ENCODE measurements at places on chromosomes 1 and 21. TPM values are rescaled to one million over a fixed set of nuclear protein-coding genes. Genes with fewer than 3 reads are reported as not detected.

The PSRC1 gene
- total RNA-seq: 4.2 TPM

The FAM43B gene
- 0.38 TPM for total RNA-seq

The TPM3 gene
- total RNA-seq: 334 TPM

The FALEC gene
- not detected for total RNA-seq

The UBL4B gene
- total RNA-seq: not detected

The GJA9 gene
- total RNA-seq: not detected

Data from lower lobe of right lung (tissue), 2 donors.